ENCODE measurements at places on chromosomes 2 and 18.
A peak's percentile ranks its signal among the peaks of the same experiment; 100 is the strongest.

GRCh38 chr2:216564611-216565010 is 66.0 kb downstream of the RPL37A start:
- no peak for DNase-seq

DNA sequence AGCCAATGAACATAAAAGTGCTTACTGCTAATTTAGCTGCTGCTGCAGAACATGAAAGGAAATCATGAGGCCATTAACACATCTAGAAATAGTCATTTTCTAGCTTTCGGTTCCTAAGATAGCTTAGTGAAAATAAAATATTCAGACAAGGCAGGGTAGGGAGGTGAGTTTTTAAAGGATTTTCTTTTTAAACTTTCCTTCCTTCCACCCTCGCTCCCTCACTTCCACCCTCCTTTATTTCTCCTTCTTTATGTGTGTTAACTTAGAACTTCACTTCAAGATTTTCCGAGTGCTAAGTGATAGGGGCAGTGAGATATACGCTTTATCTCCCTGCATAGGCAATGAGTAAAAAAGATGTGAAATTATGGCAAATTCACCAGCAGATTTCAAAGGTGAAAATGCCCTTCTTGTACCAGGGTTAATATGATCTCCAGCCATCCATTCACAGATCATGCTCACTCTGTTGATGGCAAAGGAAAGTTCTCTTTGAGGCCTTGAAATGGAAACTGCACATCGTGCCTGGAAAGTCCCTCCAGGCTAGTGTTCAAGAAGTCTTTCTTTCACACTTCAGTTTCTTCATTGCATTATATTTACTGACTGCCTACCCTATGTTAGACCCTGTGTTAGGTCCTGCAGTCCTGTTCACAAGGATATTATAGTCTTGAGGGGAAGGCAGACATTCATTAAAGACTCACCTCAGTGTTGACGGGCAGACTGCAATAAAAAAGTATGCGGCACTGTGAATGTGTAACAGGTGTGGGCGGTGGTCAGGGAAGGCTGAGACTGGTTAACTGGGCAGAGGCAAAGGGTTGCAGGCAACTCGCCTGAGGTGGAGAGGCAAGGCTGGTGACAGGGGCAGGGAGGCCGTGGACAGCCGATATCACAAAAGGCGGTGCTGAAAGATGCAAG is 200.8 kb downstream of the PLCL1 start:
- DNase-seq = no peak

DNA sequence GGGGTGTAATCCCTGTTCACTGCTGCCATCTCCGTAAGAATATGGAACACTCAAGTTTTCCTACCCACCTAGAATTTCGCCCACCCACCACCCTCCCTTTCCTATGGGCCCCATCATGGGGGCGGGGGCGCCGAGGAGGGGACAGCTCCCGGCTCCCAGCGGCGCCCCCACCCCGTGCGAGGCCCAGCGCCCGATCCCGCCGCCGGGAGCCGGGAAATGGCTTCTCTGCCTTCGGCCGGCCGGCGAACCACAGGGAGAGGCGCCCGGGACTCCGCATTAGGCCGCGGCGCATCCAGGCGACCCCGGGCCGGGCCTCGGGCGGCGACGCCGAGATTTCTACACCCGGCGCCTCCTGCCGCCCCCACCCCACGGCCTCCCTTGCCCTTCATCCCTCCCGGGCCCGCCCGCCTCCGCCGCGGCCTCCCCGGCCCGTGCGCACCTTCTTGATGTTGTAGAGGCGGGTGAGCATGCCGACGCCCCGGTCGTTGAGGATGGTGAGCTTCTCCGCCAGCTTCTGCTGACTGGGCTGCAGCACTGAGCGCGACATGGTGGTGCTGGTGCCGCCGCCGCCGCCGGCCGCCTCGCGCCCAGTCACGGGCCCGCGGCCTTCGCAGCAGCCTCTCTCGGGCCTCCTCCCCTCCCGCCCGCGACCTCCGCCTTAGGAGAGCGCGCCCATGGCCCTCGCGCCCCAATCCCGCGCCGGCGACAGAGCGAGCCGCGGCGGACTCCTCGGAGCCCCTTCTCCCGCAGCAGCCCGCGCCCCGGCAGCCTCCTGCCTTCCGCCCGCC is 510 bp downstream of the NCKAP1 start:
- DNase-seq = peak; percentile 13

GRCh38 chr2:99451280-99451679 is 38.5 kb downstream of the REV1 start:
- no peak for DNase-seq

DNA sequence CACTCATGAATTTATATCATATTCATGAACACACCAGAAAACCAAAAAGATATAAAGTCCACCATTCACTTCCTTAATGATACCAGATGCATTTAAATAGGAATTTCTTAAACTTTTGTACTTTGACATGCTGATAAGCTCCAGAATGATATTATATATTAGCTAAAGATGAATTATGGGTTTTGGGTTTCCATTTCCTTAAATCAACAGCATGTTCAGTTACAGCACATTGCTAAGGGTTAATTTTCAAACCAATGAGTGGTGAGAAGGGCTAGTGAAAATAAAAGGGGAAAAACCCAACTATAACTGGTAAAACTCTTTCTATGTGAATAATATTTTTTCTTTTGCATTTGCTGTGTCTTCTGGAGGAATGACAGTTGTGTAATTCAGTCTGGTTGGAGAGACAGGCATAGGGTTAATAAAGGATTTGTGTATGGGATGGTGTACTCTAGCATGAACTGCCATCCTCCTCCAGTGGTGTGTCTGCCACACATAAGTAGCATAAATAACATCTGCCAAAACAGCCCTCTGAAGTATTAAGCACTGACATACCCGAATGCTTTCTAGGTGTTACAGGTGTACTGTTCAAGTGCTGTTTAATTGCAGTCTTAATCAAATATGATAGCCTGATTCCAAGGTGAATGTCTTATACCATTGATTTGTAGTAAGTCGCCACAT is 19.3 kb upstream of the CPS1 start:
- DNase-seq = no peak

DNA sequence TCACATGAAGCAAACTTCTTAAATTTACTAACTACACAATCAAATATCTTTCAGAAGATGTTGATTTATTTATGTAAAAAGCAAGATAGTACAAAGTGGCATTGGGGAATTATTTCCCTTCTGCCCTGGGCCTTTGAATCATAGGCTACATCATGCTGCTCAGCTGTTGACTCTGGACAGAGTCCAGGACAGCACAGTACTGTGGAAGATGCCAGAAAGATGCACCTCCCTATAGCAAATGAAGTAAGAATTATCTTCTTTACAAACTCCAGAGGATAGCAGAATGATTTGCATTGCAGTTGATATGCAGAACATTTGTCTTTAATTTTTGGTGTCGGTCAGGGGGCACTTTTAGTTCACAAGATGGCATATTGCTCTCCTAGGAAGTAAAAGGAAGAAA is 1354.5 kb upstream of the ZEB2 start:
- DNase-seq = no peak

DNA sequence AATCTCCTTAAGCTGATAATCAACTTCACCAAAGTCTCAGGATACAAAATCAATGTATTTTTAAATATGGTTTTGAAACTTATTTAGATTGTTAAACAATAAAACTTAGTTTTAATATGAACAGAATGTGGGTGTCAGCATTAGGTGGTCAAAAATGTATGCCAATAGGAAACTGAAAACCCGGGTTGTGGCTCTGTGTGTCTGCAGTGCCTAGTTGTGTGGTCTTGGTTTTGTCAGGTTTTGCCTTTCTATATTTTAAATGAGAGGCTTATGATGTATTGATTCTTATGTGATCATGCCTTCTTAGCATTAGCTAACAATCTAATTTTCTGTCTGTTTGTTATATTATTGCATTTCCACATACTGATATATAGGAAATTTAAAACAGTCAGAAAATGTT is 227.8 kb downstream of the ZNF407 start:
- DNase-seq = no peak

DNA sequence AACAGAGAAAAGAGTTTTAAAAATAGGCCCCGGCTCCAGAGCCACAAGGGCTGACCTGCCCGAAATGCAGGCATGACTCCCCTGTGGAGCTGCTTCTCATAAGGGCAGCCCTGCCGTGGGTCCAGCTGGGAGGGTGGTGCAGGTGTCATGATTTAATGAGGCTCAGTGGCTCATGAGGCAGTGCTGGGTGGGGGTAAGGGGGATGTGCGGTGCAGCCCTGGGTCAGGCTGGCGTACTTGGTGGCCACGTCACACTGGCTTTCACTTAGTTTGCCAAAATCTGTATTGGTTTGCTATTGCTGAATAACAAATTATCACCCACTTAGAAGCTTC is 33.6 kb downstream of the HJURP start:
- no peak for DNase-seq

DNA sequence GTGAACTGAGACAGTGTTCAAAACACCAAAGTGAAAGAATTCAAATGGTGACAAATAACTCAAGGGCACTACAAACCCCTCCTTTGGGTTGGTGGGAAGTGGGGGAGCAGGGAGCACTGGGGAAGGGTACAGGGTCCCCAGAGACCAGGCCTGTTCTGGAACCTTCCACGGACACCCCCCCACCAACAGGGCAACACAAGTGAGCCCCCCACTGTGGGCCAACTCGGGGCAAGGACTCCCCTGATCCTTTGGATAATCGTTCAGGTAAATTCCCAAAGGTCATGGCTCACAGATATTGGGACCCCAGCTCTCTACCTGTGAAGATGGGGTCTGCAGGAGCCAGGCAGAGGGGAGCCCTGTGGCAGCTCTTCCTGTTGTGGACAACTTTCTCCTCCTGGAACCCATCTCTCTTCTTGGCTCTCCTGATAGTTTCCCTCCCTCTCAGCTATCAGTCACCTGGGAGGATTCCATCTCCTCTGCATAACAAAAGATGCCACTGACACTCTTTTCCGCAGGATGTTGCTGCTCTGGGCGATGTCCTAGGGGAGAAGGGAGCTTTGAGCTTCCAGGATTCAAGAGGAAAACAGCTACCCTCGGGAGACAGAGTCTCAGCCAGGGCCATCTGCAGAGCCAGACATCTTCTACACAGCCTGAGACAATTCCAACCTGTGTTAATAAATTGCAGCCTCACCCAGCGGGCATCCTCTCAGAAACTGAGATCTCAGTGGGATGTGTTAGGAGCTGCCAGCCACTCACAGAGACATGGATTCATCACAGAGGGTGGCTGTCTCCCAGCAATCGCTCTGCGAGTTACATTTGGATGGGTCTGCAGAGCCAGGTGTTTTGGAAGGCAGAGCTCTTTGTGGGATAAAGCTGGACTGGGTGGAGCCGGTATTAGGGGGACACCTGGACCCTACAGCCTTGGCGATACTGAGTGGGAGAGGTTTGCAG is 35.4 kb downstream of the MBP start:
- no peak for DNase-seq

GRCh38 chr18:52670896-52671295 is 330.9 kb downstream of the DCC start:
- DNase-seq = no peak

DNA sequence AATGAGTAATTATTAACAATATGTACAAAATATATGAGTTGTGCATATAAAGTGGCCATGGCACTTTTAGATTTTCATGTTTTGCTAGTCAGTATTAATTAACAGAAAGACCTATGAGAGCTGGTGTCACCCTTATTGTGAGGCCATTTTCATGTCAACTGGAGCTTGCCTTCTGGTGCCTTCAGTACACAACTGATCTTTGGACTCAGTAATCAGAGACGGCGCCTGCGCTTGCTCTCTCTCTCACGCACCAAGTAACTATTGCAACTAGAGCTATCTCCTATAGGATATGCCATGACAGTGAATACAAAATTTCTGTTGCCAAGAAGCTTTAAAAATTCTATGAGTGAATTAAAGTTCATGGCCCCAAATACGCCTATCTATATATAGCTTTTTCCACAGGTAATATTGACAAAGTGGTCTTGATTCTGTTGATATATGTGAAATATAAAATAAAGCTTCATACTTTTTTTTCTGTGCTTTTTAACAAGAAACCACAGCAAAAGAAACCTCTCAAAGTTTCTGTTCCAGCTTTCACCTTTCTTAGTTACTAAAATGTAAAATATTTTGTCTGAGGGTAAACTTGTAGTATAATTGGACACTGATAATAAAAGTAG is 2.9 kb downstream of the SERTAD2 start:
- DNase-seq = no peak

GRCh38 chr18:75162467-75162866 is 46.5 kb downstream of the PTGR3 start:
- DNase-seq = no peak

- DNase-seq = no peak
These were observed 69.5 kb upstream of the PSMD14 start for GRCh38 chr2:161238560-161239325.

DNA sequence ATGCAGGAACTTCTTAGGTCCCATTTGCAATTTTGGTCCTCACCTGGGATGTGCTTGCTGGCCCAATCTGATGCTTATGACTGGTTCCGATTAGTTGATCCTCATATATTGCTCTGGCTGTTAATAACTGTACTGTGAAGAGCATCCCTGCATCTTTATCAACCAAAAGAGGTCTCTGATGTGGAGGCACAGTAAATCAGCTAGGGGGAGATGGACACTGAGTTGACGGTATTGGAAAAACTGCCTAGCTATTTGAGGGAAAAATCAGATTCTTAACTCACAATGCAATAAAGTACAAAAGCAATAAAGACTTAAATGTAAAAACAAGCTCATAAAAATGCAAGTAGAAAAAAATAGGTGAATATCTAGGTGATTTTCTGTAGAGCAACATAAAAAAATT is 188.0 kb upstream of the TCF4 start:
- DNase-seq = no peak

- DNase-seq = no peak
These were observed 73.4 kb downstream of the DPP10 start for GRCh38 chr2:114515882-114516281.

- DNase-seq = no peak
These were observed 39.2 kb upstream of the ZNF385B start for GRCh38 chr2:179900655-179901054.

GRCh38 chr18:79527656-79528315 is 132.1 kb downstream of the NFATC1 start:
- no peak for DNase-seq

DNA sequence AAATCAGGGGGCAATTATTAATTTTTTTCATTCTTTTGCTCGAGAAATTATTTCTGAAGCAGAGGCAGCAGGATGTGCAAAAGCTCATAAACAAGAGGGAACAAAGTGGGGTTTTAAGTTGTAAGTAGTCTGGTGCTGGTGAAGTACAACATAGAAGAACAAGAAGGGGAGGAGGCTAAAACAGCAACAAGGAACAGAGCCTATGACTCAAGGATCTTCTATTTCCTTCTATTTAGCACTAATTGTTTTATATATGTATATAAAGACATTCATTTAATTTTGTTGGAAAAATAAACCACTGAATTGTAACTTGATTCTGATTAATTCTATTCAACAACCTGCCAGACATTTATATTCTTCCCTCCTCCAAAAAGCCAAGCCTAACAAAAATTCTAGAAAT is 35.0 kb downstream of the YES1 start:
- DNase-seq = no peak

DNA sequence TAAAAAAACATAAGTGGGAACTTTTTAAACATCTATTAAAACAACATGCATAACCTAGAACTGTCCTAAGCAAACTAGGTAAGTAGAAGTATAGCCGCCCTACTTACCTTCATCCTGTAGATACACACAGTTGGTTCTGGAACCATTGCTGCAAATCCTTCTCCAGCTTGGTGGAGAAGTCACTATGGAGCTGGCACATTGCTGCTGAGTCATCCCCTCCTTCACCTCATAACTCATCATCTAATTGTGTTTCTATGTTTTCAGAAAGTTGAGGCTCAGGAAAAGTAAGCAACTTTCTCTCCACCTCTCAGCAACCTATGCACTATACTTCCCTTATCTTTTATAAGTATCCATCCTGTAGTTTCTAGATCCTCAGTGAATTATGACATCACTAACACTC is 269.8 kb upstream of the MMADHC start:
- no peak for DNase-seq

- DNase-seq = no peak
These were observed 4.8 kb upstream of the ATP6V1C2 start for GRCh38 chr2:10716581-10716980.
